ENCODE measurements at places on chromosomes 11 and 22. TPM values are rescaled to one million over a fixed set of nuclear protein-coding genes. Genes with fewer than 3 reads are reported as not detected.

- no peaks in the 10 kb centered on the region for H3K36me3 ChIP-seq
- no peak overlapping the region for H3K4me3 ChIP-seq
- no peak for DNase-seq
- H3K27ac ChIP-seq, result no peak overlapping the region
- no peaks in the 10 kb centered on the region for H3K27me3 ChIP-seq
- no peaks in the 10 kb centered on the region for H3K4me1 ChIP-seq
These were observed 28.1 kb upstream of the PHF21A start for GRCh38 chr11:46149342-46149741.

DNA sequence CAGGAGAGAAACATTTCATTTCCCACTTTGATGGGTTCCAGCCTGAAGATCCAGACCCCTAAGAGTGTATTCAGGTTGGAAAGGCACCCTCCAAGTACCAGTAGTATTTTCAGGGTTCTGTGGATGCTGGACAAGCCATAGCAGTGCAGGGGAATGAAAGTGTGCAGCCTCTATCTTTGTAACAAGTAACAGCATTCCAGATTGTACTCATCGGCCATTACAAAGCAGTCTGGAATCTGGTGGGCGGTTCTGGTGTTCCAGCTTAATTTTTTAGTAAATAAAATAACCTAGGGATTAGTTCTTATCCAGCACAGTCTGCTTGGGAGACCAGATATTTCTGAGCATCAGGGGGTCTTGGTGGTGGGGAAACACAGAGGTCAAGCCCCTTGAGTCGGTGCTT is 22.6 kb downstream of the APLNR start:
- H3K4me3 ChIP-seq, result no peak overlapping the region
- H3K27me3 ChIP-seq, result peaks cover 8% of the 10 kb centered on the region
- H3K36me3 ChIP-seq, result no peaks in the 10 kb centered on the region
- DNase-seq, result no peak
- H3K4me1 ChIP-seq, result no peaks in the 10 kb centered on the region

- no peaks in the 10 kb centered on the region for H3K36me3 ChIP-seq
- H3K4me3 ChIP-seq, result no peak overlapping the region
- peaks cover 13% of the 10 kb centered on the region for H3K27me3 ChIP-seq
These were observed 815 bp upstream of the MS4A6A start for GRCh38 chr11:60183591-60184205.

DNA sequence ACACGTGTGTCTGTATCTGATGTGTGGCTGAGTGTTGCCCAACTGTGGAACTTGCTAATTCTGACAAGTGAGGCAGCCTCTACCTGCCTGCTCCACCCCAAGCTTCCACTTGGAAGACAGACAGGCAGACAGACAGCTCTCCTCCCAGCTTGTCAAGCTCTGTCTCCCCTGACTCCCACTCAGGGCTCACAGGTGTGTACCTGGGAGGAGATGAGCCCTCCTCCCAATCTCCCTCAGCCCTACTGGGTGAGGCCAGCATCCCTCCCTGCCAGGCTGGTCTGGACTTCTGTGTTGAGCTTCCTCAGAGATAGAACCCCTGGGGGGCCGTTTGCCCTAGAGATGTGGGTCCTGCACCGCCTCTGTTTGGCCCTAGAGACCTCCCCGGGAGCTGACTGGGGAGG is 1.0 kb upstream of the CHRM1 start:
- H3K36me3 ChIP-seq, result no peaks in the 10 kb centered on the region
- H3K27ac ChIP-seq, result peak overlapping the region; percentile 7
- DNase-seq, result no peak
- peaks cover 32% of the 10 kb centered on the region for H3K4me1 ChIP-seq
- no peak overlapping the region for H3K4me3 ChIP-seq

Gene SHANK3
- total RNA-seq, result 0.16 TPM

Gene TBX10
- not detected for total RNA-seq

DNA sequence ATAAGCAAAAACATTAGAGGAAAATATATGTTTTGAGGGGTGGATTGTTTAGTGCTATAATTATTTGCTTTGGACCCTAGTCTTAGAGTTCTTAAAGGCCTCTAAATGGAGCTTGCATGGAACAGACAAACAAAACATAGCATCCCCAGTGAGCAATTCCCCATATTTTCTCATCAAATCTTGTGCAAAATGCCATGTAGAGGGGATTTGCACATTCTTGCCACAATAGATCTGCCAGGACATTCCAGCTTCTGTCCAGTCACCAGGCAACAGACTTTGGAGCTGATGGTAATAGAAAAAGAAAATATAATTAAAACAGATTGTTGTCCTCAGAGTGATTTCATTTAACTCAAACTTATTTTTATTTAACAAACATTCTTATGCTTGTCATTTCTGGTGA is 360.3 kb upstream of the PDGFD start:
- no peaks in the 10 kb centered on the region for H3K4me1 ChIP-seq
- no peak overlapping the region for H3K27ac ChIP-seq

Gene ZP1
- not detected for total RNA-seq
